ENCODE measurements at places on chromosomes 6 and 20. TPM values are rescaled to one million over a fixed set of nuclear protein-coding genes. Genes with fewer than 3 reads are reported as not detected.

TMEM217 gene
- total RNA-seq, result not detected

EIF6 gene
- total RNA-seq, result 67.6 TPM

NOTCH4 gene
- total RNA-seq, result 8.8 TPM

THBS2 gene
- total RNA-seq, result 8.5 TPM

AK9 gene
- 45.1 TPM for total RNA-seq

UNC93A gene
- total RNA-seq, result not detected

MYO6 gene
- total RNA-seq, result 40.1 TPM

TSPO2 gene
- total RNA-seq, result not detected

IPCEF1 gene
- 32.6 TPM for total RNA-seq

MDFI gene
- 12.5 TPM for total RNA-seq

PNLDC1 gene
- not detected for total RNA-seq

PRSS16 gene
- total RNA-seq, result 0.31 TPM

DSN1 gene
- total RNA-seq, result 5.3 TPM

ACSS1 gene
- total RNA-seq, result 10.3 TPM

TFAP2C gene
- total RNA-seq, result 6.9 TPM

SIRPB2 gene
- 1.3 TPM for total RNA-seq

TBC1D20 gene
- total RNA-seq, result 22.2 TPM

MCUR1 gene
- 36.3 TPM for total RNA-seq

POPDC3 gene
- total RNA-seq, result 0.94 TPM

C6orf58 gene
- 2.2 TPM for total RNA-seq

MLN gene
- not detected for total RNA-seq

ECT2L gene
- total RNA-seq, result 0.31 TPM

Data from parietal lobe (tissue), 2 donors.